Muscle of leg (tissue), 16 donors: ENCODE measurements at places on chromosomes 5 and 9. TPM values are rescaled to one million over a fixed set of nuclear protein-coding genes. Genes with fewer than 3 reads are reported as not detected.

DNA sequence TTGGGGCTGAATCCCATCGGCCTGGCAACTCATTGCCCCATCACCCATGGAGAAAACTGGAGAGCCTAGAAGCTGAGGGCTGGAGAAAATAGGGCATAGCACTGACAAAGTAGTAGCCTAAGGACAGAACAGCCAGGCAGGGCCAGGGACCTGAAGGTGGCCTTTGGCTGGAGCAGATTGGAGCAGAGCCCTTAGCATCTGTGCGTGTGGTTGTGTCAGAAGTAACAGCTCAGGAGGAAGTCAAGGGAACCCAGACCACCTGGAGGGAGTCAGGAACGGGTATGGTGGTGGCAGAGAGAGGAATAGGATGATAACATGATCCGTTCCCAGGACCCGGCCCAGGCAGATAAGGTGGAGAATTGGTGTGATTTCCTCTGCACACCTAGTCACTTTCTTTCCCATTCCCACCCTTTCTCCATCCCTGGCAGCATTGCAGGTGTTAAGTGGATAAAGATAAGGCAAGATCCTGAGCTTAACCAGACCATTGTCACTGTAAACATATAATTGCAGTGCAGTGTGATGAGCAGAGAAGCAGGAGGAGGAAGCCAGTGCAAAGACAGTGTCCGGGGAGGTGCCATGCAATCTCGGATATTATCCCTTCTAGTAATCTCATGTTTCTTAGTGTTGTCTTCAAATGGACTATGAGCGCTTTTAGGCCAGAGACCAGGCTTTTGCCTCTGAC, 67.0 kb downstream of the NDFIP1 start:
- DNase-seq, result no peak

DNA sequence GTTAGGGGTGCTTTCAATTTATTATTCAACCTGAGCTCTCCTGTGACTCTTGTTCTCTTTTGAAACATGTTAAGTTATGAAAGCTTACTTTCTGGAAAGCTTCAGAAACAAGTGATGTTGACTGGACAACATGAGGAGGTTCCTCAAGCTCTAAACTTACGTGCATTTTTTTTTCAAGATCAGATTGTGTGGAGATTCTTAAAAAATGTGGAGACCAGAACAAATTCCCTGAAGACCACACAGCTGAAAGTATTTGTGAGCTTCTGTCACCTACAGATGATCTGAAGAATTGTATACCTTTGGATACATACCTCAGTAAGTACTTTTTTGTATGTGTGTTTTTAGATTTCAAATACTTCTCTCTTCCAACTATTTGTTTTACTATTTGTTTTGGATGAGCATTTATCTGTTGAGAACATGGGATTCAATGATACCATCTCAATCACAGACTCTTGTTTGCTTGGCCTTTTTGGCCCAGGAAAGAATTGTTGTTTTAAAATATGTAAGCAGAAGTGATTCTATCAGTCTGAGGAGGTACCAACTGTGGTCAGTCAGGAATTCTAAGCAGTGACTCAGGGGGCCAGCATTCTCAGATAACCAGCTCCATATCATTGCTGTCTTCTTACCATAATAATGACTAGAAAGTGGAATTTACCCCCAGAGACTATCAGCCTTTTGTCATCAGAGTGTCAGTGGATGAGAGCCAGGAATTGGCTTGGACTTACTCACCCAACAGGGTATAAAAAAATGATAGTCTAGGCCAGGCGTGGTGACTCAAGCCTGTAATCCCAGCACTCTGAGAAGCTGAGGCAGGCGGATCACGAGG, 34.4 kb upstream of the GLIPR2 start:
- no peak for DNase-seq

GRCh38 chr9:98057138-98057799, 737 bp downstream of the NANS start:
- DNase-seq, result peak; percentile 37

GRCh38 chr5:59724482-59725391, 168.8 kb downstream of the PDE4D start:
- no peak for DNase-seq

- no peak for DNase-seq
Measured at GRCh38 chr9:116336133-116336862, 182.7 kb downstream of the PAPPA start.

AK8 gene
- total RNA-seq, result 0.58 TPM
